Astrocyte of the hippocampus (primary cell): ENCODE measurements at places on chromosomes 3 and 15.

GRCh38 chr15:95176794-95177577, 945.6 kb downstream of the MCTP2 start:
- no peak for DNase-seq

DNA sequence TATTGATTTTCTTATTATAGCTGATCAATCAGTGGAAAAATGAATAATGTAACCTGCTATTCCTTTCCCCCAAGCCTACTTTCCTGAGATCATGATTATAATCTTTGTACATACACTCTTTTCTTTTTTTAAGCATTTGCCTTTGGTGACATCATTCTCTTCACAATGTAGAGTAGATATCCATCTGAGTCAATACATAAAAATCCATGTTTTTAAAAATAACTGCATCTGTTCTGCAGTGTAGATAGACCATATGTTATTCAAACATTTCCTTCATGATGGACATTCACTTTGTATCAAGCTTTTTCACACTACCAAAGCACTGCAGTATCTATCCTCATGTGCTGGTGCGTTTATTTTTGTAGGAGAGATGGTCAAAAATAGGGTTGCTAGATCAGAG, 211.1 kb downstream of the PTPRG start:
- DNase-seq, result no peak

DNA sequence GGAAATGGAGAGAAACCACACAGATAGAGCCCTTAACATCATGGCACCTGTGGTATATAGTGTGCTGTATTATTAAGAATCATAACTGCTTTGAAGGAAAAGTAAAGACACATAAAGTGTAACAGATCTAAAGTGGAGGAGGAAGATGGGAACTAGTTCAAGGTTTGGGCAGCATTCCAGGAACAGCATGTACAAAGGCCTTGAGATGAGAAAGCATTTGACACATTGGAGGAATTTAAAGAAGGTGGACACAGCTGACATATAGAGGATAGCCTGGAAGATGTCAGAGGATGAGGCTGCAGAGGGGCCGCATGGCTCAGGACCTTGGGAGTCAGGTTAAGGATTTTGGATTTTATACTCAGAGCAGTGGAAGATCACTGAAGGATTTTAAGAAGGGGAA, 39.0 kb downstream of the LRTM1 start:
- DNase-seq, result peak; percentile 12

DNA sequence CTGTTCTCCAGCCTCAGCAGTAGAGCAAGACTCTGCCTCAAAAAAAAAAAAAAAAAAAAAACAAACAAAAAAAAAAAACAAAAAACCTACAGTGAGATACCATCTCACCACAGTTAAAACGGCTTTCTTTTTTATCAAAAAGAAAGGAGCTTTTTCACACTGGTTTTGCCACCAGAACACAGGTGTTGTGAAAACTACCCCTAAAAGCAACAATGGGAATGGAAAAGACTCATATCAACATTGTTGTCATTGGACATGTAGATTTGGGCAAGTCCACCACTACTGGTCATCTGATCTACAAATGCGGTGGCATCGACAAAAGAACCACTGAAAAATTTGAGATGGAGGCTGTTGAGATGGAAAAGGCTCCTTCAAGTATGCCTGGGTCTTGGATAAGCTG, 24.8 kb upstream of the SLC25A38 start:
- no peak for DNase-seq

- DNase-seq, result peak; percentile 81
Measured at GRCh38 chr15:52857937-52858781, 68.0 kb upstream of the ONECUT1 start.

DNA sequence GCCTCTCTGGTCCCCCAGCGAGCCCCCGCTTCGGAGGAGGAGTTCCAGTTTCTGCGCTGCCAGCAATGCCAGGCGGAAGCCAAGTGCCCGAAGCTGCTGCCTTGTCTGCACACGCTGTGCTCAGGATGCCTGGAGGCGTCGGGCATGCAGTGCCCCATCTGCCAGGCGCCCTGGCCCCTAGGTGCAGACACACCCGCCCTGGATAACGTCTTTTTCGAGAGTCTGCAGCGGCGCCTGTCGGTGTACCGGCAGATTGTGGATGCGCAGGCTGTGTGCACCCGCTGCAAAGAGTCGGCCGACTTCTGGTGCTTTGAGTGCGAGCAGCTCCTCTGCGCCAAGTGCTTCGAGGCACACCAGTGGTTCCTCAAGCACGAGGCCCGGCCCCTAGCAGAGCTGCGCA, 3.5 kb downstream of the PML start:
- DNase-seq, result no peak

DNA sequence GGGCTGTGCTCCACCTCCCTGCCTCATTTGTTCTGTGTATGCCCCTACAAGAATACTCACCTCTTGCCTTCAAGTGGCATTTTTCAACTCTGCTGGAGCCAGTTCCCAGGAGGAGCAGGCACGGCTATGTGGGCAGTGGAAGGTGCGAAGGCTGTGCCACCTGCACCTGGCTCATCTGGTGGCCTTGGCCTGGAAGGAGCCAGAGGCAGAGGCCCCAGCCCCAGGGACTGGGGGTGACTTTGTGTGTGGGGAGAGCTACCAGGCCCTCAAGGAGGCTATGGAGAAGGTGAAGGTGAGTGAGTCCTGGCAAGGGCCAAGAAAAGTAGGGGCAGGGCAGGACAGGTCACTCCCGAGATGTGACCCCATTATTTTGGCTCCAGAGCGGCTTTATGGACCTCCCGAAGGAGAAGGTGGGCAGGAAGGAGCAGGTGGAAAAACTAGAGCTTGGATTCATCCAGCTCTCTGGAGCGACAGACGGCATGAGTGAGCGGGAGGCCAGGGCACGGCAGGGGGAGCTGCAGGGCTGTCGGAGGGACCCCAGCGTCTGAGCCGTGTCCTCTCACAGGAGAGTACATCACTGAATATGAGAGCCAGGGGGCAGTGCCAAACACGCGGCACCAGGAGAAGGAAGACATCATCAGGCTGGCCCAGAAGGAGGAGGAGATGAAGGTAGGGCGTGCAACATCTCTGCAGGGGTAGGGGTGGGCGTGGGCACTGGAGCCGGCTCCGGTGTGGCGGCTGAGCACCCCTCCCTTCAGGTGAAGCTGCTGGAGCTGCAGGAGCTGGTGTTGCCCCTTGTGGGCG, 57.3 kb upstream of the UBE2Q2 start:
- peak; percentile 35 for DNase-seq

GRCh38 chr3:154584974-154585373, 155.0 kb upstream of the GPR149 start:
- no peak for DNase-seq

DNA sequence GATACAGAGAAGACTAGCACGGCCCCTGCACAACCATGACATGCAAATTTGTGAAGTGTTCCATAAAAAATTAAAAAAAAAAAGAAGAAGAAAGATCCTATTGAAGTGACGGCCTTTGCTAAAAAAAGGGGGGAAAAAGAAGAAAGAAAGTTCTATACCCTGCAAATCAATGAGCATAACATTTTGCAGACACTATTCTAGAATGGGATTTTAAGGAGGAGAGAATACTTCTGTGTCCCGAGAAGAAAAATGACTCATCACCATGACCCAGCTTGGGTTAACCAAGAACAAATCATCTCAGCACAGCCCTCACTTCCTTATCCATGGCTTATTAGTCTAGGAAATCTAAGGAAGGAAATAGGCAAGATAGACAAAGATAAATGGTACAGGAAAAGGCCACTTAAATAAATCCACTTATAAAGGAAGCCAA, 7.4 kb upstream of the SH3BP5 start:
- peak; percentile 48 for DNase-seq

- peak; percentile 60 for DNase-seq
Measured at GRCh38 chr15:95872366-95872771, 458.1 kb upstream of the NR2F2 start.

DNA sequence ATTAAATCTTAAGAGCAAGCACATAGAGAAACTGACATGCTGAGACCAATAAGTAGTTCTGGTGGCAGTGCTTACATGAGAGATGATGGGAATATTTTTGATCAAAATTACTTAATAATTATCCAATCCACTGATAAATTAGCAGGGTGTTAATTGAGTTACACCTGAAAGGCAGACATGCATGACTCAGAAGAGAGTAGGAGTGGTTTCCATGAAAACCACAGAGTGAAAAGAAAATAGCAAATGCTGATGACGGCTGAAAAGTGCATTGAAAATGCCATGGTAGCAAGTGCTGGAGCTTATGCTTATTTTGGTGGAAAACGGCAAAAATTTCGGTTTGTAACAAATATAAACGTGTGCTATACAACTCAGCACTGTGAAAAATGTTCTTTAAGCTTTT, 267.8 kb upstream of the LRRN1 start:
- peak; percentile 21 for DNase-seq

DNA sequence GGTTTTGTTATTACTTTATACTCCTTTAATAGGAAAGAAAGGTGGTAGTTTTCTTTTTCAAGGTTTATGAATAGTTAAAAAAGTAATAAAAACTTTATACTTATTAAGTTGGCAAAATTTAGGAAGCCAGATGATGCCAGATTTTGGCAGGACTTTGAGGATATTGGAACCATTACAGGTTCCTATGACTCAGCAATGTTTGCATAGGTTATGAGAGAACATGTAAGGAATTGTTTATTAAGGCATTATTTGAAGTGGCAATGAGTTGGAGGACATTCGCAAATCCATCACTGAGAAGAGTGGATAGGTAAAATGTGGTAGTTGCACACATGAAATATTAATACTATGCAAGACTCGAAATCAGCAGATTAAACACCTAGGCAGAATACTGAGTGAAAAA, 29.9 kb downstream of the CDAN1 start:
- DNase-seq, result peak; percentile 41

DNA sequence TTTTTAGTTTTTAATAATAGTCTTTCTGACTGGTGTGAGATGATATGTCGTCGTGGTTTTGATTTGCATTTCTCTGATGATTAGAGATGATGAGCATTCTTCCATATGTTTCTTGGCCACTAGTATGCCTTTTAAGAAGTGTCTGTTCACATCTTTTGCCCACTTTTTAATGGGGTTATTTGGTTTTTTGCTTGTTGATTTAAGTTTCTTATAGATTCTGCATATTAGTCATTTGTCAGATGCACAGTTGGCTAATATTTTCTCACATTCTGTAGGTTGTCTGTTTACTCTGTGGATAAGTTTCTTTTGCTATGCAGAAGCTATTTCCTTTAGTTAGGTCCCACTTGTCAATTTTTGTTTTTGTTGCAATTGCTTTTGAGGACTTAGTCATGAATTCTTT, 185.4 kb downstream of the SUCNR1 start:
- no peak for DNase-seq

DNA sequence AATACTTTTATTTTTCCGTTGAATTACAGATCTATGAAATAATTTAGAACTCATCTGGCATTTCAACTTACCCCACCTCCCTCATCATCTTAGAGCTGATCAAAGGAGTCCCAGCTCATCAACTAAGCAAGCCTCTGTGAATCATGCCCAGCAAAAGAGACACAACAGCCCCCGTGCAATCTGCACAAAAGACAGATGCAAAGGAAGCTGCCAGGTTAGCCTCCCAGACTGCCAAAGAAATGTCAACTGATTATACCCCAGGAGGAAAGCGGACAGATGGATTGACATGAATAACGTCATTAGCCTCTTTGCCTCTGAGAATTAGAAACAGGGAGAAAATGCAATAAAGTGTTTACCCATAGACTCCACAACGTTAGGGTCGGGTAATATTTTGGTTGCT, 75.0 kb downstream of the GABRB3 start:
- no peak for DNase-seq

GRCh38 chr3:190192739-190193138, 72.0 kb upstream of the P3H2 start:
- DNase-seq, result no peak

DNA sequence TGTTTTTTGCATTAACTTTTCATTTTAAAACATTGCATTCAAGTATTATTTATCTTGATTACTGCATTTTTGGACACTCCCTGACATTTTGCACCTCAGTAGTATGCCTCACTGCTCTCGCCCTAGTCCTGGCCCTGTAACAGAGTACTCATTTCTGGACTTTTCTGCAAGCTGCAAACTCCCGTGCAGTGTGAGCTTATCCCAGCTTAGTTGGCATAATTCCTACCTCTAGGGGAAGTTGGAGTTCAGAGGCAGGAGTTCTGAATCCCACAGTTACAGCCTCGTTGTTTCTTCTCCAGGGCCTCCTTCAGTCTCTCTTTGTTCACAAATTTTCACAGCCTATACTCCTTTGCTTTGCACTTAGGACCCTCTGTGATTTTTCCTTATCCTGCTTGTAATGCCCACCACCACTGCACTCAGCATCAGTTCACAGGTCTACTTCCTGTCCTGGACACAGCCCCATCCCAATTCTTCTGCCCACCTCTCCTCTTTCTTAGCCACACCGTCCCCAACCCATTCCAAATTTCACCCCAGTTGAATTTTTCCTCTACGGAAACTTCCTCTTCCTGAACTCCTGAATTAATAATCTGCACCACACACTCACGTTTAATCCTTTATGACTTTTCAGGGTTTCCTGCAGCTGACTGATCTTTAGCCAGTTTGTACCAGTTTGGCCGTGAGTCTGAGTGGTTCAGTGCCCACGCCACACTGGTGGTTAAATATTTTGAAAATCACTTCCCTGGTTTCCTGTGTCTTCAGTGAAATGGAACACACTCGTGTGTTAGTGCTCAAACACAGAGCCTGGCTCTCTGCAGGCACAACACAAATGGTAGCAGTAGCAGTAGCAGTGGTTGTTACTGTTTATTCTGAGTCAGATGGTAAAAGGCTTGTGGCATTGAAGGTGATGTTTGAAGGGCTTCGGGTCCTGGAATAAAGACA, 6.3 kb upstream of the CTSH start:
- DNase-seq, result peak; percentile 62

- DNase-seq, result no peak
Measured at GRCh38 chr3:135155228-135155627, 360.2 kb downstream of the EPHB1 start.

DNA sequence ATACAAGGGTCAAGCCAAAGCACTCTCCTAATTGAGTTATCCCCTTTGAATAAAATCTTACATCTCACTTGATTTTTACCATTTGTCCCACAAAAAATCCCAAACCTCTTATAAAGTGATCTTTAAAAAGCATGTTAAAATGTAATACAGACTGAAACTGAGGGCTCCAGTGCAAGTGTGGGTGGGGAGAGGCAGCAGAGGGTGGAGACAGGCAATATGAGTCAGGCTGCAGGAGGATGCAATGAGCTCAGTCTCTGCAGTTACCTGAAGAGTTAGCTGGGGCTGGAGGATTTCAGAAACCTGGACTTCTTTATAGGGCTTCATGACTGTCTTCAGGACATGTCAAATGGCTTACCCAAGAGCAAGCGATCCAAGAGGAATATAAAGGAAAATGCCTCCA, 14.2 kb upstream of the COLQ start:
- DNase-seq, result no peak

- no peak for DNase-seq
Measured at GRCh38 chr3:56154297-56154696, 314.0 kb downstream of the ERC2 start.

DNA sequence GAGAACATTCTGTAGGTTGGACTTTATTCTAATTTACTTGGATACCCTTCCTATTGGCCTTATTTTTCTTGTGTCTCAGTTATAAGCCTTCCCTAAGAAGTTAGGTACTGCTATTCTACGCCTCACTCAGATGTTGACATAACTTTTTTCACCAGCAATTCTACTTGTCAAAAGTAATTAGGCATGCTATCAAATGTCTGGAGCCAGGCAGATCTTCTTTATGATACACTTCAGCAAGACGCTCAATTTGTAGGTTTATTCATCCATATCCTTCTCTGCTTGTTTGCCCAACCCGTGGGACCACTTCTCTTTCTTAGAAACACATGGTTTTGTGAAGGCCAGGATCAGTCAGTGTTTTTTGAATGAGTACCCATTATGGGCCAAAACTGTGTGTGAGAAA, 36.2 kb upstream of the COL8A1 start:
- DNase-seq, result no peak
